ENCODE measurements at places on chromosomes 1 and 21. TPM values are rescaled to one million over a fixed set of nuclear protein-coding genes. Genes with fewer than 3 reads are reported as not detected.

Gene TRIM45
- total RNA-seq = 17.6 TPM

Gene S100A5
- total RNA-seq = not detected

Gene UBASH3A
- 1.3 TPM for total RNA-seq

DNA sequence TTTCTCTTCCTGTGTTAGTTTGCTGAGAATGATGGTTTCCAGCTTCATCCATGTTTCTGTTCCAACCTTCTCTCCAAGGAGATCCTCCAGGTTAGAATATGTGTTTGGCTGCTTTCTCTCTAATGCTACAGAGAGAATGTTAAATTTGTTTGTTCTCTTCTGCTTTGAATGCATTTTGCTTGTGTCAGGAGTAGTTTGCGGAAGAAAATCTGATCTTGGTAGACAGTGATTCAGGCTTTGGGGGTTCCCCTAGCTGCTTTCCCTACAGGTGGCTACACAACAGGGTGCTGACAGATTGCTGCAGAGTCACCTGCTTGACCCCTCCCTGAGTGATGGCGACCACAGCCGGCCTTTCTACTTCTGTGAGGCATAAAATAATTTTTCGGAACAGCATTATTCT, 41.8 kb downstream of the MACO1 start:
- DNase-seq = no peak

DNA sequence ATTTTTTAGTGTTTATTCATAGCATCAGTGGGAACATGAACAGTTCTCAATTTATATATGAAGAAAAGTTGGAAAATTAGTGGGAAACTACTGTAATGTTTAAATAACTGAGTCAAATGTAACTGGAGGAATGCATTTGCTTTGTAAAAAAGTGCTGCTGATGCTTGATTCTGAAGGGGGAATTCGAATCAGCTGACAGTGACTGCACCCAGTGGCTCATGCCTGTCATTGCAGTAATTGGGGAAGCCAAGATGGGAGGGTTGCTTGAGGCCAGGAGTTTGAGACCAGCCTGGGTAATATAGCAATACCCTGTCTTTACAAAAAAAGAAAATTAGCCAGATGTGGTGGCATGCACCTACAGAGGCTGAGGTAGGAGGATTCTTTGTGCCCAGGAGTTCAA, 398.4 kb downstream of the ZP4 start:
- no peak for DNase-seq

DNA sequence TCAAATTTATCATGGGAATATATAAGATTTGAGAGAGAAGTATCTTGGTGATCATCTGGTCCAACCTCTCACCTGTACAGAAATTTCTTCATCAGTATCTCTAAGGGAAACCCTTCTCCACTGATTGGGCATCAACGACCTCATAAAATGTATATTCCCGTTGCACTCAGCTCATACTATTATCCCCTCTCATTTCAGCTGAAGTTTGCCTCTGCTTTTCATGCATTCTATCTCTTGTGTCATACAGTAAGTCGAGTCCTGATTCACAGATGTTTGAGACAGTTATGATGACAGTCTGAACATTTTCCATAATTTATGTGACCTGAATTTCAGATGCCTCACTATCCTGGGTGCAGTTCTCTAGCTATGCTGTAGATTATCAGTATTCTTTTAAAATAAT, 21.0 kb downstream of the OR10R2 start:
- DNase-seq = no peak

GRCh38 chr1:61397935-61398334, 315.6 kb downstream of the NFIA start:
- no peak for DNase-seq

GRCh38 chr1:158203693-158204457, 23.2 kb downstream of the CD1D start:
- DNase-seq = no peak

GRCh38 chr1:195956845-195957244, 651.4 kb downstream of the KCNT2 start:
- DNase-seq = no peak

GRCh38 chr1:118396829-118397495, 211.9 kb upstream of the SPAG17 start:
- no peak for DNase-seq

DNA sequence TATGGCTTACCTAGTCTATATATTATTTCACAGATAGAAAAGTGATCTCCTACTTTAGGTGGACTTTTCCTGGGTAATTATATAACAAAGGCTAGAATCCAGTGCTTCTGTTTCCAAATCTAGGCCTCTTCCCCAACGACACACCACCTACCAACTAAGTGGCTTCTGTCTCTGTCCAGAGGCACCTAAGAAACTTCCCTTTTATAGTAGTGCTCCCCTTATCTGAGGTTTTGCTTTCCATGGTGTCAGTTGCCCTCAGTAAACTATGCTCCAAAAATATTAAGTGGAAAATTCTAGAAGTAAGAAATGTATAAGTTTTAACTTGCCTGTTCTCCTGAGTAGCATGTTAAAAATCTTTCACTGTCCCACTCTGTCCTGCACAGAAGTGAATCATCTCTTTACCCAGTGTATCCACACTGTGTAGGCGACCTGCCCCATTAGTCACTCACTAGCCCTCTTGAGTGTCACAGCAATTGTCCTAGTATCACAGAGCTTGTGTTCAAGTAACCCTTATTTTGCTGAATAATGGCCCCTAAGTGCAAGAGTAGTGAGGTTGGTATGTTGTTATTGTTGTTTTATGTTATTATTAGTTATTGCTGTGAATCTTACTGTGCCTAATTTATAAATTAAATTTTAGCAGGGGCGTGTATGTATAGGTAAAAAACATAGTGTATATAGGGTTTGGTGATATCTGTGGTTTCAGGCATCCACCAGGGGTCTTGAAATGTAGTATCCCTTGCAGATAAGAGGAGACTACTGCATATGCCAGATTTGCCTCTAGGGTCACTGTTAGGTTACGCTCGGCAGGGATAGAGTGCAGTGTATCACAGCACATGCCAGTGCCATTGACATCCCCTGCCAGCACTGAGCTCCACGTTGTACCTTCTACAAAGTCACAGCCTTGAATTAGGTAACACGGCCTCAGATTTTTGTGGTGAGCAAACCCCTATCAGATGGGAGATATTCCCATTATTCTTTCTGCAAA, 14.7 kb upstream of the CD53 start:
- DNase-seq = no peak

DNA sequence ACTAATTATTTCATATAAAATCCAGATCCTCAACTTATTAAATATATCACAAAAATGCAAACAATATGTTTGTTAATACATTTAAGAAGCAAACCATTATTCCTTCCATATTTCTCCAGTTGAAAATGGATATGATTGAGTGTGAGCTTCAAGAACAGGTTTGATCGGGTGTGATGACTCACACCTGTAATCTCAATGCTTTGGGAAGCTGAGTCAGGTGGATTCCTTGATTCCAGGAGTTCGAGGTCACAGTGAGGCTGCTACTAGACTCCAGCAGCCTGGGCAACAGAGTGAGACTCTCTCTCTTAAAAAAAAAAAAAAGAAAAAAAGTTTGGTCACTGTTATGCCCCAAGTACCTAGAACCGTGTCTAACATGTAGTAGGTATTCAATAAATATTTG, 42.9 kb upstream of the RRP15 start:
- no peak for DNase-seq

GRCh38 chr1:212293579-212293978, 8.4 kb downstream of the PPP2R5A start:
- no peak for DNase-seq

DNA sequence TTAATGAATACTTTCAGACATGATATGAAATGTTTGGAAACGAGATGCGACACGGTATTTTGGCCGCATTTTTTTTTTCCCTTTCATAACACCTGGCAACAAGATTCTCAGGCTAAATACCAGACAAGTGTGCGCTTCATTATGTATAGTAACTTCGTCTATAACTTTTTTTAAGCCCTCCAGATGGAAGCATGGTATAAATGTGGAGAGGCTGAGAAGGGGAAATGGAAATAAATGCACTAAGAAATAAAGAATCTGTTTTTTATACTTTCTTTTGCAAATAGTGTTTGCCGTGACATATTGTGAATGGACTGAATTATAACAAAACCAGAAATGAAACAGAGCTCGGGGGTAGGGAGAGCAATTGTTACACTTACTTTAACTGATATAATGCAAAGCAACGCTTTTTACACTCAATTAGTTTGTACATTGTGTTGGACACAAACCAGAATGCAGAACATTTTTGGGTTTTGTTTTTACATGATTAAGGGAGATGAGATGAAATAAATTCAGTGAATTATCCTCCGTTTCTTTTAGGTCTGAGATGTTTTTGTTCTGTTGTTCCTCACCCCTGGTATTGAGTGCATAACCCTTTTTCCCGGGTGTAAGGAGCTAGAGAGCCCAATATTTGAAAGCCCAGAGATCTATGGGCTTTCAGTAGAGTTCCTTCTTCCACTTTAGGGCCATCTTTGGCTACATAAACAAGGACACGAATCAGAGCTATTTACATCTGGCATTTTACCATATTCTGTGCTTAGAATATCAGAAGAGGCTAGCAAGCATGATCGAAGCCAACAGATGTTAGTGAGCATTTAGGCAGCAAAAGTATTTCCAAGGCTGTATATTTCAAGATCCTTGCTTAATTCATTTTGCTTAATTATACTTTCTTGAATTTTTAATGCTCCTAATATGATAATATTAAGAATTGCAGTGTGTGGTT, 478.0 kb downstream of the CAMTA1 start:
- no peak for DNase-seq

DNA sequence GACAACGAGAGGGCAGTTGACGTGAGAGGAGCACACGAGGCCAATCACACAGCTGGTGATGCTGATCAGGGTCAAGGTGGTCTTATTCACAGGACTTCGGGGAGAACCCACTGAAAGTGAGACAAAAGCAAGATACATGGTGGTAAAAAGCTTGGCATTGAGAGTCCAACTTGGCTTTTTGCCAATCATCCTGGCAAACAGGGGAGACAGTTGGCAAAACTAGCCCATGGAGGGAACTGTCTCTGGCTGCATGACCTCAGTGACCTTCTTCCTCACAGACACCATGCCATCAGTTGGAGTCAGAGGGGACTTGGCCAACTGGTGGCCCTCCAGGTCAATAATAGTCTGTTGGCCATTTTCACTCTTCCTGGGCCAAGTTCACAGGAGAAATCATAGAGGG, 139.9 kb downstream of the ASTN1 start:
- no peak for DNase-seq

Measured in heart right ventricle (tissue), 16 donors.